ENCODE measurements at places on chromosomes 7 and 10. TPM values are rescaled to one million over a fixed set of nuclear protein-coding genes. Genes with fewer than 3 reads are reported as not detected.

The ZNF518A gene
- total RNA-seq, result 22.7 TPM

The GARIN1A gene
- 1.9 TPM for total RNA-seq

The LRRTM3 gene
- not detected for total RNA-seq

The MINDY4 gene
- 1.1 TPM for total RNA-seq

DNA sequence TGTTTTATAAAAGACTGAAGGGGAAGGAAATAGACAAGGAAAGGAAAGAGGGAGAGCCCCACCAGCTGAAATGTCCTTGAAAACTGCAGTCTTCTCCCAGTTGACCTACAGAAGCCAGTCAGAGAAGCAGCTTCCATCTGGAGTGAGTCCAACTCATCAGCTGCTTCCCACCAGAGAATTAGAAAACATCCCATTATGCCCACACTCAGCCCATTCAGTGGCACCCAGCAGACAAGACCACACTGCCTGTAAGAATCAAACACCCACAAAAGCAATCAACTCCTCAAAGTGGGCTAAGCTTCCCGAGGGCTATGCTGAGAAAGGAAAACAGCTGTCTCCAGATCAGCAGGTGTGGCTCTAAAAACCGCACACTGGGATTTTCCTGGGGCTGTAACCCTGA lies 29.6 kb upstream of the TMEM213 start:
- no peak for DNase-seq

GRCh38 chr7:112414855-112415490 lies 35.3 kb upstream of the IFRD1 start:
- DNase-seq, result no peak

DNA sequence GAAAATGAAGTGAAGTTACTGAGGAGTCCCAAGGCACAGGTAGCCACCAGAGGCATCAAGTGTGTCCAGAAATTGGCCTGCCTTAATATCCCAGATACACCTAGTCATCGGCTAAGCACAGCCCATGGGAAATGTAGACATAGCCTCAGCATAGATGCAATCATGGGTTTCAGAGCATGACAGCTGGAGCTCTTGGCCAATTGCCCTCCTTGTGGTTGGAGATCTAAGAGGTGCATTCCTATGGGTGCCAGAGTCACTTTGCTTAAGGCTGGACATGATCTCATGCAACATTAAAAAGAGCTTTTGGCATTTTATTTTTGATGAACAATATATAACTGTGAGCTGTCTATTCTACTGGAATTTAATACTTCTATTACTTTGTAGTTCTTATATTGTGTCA lies 758.0 kb upstream of the LRRTM3 start:
- DNase-seq, result no peak

GRCh38 chr7:132882714-132883428 lies 199.0 kb downstream of the CHCHD3 start:
- no peak for DNase-seq
